ENCODE measurements at places on chromosomes 7 and 10.

GRCh38 chr7:44633254-44634186 lies 27.1 kb downstream of the OGDH start:
- no peak for DNase-seq

DNA sequence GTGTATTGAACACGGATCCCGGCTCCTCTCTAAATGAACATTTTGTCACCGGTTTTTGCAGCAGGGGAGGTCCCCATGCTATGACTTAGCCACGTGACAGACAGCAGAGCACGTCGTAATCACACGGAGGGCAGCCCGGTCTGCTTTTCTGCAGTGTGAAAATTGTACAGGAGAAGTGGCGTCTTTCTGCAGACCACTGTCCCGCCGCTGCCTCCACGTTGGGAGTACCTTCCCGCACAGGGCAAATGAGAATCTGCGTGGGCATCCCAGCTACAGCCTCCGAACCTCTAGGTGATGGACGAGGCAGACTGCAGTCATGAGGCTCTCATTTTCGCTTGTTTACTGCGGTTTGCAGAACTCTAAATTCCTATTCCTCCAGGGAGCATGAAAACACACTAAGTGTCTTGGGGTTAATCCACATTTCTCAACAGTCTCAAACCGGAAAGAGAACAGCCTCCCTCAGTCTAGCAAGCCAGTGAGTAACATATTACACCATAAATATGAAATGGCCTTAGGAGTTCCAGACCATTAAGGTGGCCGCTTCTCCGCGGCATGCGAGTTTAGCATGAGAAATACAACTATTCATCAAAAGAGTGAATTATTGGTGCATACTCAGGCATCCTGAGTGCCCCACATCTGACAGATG lies 89.8 kb downstream of the TCERG1L start:
- no peak for DNase-seq

GRCh38 chr10:65846541-65846940 lies 1079.3 kb upstream of the LRRTM3 start:
- DNase-seq: no peak

GRCh38 chr10:12667052-12667451 lies 317.7 kb downstream of the CAMK1D start:
- DNase-seq: no peak

DNA sequence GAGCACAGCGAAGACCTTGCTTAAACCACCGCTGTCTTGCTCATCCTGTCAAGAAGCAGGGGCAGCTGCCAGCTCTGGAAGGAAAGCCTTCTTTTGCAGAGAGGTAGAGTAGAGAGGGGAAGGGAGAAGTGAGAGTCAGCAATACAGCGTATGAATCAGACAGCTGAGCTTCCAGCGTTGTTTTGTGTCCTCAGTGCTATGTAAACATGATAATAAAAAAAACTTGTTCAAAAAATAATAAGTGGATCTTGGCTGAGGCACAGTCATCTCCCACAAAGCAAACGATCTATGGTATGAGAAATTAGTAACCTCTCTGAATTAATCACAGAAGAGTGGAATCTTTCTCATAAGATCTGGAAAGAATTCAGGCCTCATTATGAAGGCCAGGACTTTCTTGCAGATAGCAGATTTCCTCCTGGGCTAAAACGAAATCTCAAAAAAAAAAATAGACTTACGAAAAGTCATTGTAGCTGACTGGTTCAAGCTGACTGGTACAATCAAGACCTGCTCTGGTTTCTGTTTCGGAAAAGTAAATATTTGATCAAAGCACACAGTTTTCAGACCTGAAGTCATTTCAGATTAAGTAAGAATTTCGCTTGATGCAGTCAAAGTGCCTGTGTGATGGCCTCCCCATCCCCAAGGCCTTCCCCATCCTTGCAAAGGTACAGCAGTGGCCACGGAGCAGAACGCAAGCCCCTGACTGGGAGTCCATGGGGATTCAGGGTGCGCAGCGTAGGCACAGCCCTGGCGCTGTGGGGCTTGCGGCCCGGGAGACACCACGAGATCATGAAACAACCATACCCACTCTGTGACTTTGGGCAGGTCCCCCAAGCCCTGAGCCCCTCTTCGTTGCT lies 29.4 kb downstream of the CHST15 start:
- DNase-seq: peak; percentile 79

DNA sequence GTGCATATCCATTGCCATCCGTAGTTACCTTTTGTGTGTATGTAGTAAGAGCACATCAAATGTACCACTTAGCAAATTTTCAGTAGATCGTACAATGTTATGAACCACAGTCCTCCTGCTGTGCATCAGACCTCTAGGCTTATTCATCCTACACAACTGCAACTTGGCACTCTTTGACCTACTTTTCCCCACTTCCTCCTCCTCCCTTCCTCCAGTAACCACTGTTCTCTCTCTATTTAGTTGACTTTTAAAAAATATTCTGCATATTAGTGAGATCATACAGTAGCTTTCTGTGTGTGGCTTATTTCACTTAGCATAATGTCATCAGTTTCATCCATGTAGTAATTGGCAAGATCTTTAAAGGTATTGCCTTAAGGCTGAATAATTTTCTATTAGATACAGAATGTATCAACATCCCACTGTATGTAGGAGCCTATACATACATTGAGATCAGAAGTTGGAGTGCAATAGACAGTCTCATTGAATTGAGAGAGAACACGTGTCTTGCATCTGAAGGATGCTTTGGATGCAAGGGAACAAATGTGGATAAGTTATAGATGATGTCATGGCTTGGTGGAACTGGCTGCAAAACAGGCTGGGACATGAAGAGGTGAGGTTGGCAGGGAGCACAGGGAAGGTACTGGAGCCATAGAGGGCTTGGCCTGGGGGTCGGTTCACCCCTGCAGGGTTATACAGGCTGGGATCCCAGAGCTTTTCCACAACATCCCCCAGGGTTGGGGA lies 83.0 kb upstream of the FAM180A start:
- DNase-seq: no peak

GRCh38 chr7:37262181-37262580 lies 186.5 kb downstream of the ELMO1 start:
- no peak for DNase-seq

- no peak for DNase-seq
Measured at GRCh38 chr7:82194016-82194643, 249.4 kb downstream of the CACNA2D1 start.

DNA sequence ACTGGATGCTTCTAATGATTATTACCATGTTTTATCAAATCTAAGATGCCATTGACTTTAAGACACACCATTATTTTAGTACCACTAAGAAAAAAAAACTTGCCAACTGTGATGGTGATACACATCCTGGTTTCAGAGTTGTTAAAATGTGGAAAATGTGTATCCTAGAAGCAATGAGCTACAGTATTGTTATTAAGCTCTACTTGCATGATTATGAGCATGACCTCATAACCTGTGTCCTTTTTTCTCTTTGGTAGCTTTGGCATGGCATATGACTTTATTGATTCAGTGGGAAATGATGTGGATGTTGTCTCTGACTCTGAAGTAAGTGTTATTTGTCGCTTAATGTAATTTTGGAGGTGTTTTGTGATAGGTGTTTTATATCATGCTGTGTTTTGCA lies 3.3 kb downstream of the EDRF1 start:
- no peak for DNase-seq

- no peak for DNase-seq
Measured at GRCh38 chr10:11493646-11494045, 117.8 kb downstream of the USP6NL start.

GRCh38 chr7:45149606-45150005 lies 8.0 kb upstream of the RAMP3 start:
- DNase-seq: no peak

- DNase-seq: no peak
Measured at GRCh38 chr7:133948588-133948987, 178.6 kb upstream of the LRGUK start.

DNA sequence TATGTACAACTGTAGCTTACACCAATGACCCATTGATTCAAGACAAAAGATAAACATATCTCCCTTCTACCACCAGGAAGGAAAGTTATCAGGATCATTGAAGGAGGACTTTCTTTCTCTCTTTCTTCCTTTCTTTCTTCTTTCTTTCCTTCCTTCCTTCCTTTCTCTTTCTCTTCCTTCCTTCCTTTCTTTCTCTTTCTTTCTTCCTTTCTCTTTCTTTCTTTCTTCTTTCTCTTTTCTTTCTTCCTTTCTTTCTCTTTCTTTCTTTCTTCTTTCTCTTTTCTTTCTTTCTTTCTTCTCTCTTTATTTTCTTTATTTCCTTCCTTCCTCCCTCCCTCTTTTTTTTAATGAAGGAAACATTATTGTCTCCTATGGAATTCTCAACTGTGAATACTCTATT lies 10.6 kb upstream of the OR2A2 start:
- DNase-seq: no peak

DNA sequence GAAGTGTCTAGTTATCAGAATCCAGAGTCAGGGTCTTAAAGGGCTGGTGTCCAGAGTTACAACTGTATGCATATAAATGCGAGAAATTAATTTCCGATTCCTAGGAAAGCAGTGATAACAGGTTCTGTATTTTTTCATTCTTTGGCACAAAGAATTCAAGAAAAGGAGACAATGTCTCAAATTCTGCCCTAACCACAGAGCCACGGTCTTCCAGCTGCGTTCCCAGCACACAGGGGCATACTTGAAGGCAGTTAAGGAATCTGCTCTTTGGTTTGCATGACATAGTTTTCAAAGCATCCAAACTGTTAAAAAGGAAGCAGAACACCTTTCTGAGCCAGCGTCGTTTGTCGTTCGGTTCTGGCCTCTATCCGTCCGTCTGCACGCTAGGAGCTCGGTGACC lies 416.9 kb upstream of the MKI67 start:
- DNase-seq: no peak

DNA sequence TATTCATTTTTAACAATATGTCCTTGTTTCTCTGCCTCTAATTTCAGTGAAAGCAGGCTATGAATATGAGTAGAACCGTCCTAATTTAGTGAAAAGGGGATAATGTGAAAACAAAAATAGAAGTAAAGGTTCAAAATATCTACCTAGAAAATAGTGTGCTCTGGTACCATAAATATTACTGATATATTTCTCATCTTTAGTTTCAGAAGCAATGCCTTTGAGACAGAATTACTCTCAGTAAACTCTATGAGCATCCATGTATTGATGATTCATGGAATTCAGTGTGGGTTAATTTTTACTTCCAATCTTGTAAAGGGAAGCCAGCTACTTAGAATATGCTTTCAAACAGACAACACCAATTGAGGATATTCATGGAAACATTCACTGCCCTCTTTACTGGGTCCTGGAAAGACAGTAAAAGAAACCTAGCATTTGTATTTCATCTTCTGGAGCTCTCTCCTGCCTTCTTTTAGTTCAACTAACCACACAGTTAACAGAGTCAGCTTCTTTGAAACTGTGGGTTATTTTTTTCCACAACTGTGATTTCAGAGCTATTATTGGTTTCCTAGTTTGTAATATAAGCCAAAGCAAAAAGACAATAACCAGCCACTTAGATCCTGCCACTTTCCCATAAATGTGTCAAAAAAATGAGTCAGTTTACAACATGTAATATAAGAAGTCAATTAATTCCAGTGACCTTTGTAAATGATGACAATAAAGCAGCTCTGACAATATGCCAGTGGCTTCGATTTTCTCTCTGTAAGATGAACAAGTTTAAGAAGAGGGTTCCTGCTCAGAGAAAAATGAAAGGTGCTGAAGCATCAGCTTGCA lies 1.7 kb downstream of the LRRN3 start:
- no peak for DNase-seq

DNA sequence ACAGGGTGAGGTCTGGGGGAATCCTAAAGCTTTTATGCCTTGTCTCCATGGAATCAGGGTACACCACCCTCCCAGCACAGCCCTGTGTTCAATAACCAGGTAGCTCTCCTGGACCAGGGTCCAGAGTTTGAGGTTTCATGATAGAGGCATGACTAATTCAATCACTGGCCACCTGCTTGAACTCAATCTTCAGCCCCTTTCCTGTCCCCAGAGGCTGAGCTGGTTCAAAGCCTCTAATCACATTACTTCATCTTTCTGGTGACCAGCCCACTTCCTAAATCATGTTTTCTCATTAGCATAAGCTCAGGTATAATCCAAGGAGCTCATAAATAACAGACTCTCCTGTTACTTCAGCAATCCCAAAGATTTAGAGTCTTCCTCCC lies 20.5 kb downstream of the CRPPA start:
- DNase-seq: no peak

DNA sequence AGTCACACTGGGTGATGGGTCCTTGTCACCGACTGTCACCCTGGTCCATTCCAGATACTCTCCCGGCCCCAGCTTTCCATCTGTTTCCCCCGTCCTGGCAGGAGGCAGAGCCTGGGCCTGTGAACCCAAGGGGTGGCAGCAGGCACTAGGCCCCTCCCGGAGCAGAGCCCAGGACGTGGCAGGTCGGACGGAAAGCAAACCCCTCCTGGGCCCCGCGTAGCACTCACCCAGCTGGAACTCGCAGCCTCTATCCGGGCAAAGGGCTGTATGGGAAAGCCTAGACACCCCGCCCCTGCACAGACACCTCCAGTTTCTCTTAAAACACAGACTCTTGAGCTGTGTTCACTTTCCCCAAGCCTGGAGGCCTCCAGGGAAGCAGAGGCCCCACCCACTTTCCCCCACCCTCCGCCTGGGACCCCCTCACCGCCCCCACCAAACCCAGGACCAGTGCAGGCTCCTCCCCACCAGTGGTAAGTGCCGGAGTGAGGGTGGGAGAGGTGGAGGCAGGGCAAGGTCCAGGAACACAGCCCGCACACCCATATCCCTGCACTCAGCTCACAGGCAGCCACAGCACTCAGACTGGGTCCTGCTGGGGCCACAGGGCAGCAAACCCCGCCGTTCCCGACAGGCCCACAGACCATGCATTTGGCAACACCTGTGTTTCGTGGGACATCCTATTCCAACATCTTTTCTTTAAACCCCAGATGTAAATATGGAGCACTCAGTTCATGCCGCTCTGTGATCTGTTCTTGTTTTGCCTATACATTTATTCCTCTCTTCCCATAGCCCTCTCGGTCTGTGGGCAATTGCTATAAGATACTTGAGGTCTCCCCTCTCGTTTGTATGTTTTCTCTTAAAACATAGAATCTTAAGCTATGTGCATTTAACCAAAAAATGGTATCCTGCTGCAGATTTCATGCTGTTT lies 98.2 kb upstream of the PDGFA start:
- no peak for DNase-seq

- DNase-seq: no peak
Measured at GRCh38 chr10:48247680-48248079, 26.8 kb downstream of the FRMPD2 start.

DNA sequence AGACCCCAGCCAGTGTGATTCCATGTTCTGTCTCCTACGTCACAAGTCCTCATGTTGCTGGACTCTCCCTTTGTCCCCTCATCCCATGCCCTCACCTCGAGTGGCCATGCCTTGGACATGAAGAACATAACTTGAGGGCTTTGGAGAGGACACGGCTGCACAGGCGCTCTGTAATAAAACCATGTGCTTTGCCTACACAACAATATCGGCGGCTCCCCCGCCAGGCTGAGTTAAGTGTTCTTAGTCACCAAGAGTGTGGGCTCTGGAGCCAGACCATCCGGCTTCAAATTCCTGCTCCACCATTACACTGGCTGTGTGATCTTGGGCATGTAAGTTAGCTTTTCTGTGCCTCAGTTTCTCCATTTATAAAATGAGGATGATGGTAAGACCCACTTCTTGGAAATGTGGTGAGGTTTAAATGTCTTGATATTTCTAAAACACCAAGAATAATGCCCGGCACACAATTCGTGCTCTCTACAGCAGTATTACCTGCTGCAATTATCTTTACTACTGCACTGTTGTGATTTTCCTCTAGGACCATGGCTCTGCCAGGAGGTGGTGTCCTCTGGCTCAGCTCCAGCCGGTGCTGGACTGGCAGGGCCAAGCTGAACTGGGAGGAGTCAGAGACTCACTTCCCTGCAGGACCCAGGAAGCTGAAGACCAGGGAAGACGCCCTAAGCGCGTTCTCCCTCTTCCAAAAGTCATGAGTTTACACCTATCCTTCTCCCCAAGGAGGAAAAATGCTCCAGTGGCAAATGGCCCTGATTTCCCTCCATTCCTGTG lies 15.7 kb downstream of the SLIT1 start:
- DNase-seq: no peak

- peak; percentile 18 for DNase-seq
Measured at GRCh38 chr7:80453699-80454340, 58.0 kb downstream of the GNAT3 start.

All from MV-4-11 (cell line).